ENCODE measurements at places on chromosomes 13 and 19. TPM values are rescaled to one million over a fixed set of nuclear protein-coding genes. Genes with fewer than 3 reads are reported as not detected.

DNA sequence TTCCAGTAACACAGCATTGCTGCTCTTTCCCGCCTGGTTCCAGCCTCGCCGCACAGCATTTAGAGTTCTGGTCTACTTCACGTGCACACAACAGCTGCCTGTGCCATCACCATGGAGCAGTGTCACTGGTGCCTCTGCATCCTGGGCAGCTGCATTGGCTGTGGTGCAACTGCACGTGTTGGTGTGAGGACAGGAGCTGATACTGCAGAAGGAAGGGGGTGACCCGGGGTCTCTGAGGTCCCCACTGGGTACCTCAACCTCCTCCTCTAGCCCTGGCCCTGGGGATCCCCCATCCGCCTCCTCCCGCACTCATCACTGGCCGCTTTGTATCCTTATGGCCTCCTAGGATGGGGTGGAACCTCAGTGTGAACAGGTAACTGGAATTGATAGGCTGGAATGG lies 112.5 kb downstream of the SOX1 start:
- DNase-seq: no peak

- no peak for DNase-seq
Observed at GRCh38 chr13:99870541-99870940, 101.0 kb downstream of the ZIC5 start.

DNA sequence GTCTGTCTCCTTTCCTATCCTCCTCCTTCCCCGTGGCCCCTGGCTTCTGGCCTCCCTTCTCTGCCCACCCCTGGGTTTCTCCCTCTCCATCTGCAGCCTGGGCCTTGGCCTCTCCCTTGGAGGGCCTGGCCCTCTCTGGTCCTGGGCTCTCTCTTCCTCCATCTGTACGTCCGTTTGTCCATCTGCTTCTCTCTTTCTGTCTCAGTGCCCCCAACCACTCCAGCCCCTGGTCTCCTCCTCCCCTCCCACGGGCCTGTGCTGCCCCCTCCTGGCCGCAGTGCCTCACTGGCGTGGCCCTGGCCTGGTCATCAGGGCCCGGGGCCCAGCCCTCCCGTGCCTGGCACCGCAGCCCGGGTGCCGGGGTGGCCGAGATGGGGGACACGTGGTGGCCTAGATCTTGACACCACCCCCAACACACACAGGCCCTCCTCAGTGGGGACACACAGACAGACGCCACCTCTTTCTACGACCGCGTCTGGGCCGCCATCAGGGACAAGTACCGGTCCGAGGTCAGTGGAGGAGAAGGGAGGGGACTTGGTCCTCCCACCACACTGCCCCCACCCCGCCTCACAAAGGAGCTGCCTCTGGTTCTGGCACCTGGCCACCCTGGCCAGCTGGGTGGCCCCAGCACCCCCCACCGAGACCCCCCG lies 11.3 kb downstream of the PRKCSH start:
- peak; percentile 38 for DNase-seq

GRCh38 chr13:110318920-110319319 lies 11.8 kb downstream of the COL4A2 start:
- DNase-seq: no peak

- DNase-seq: no peak
Observed at GRCh38 chr19:29003641-29004409, 209.1 kb downstream of the UQCRFS1 start.

DNA sequence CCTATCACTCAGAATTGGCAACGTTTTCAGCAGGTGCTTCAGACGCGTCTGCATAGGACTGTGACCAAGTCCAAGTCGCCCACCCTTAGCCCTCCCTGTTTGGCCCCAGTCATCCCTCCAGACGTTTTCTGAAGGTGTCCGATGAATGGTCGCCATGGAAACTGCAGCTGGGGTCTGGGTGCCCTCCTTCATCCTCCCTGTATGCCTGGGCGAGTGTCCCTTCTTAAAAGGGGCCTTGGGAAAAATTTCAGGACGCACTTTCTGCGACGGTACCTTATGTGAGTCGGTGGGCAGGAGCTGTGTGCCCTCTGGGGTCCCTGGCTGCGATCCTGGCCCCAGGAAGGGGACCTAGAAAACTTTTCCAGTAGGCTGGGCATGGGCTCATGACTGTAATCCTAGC lies 25.1 kb downstream of the MAN2B1 start:
- DNase-seq: no peak

DNA sequence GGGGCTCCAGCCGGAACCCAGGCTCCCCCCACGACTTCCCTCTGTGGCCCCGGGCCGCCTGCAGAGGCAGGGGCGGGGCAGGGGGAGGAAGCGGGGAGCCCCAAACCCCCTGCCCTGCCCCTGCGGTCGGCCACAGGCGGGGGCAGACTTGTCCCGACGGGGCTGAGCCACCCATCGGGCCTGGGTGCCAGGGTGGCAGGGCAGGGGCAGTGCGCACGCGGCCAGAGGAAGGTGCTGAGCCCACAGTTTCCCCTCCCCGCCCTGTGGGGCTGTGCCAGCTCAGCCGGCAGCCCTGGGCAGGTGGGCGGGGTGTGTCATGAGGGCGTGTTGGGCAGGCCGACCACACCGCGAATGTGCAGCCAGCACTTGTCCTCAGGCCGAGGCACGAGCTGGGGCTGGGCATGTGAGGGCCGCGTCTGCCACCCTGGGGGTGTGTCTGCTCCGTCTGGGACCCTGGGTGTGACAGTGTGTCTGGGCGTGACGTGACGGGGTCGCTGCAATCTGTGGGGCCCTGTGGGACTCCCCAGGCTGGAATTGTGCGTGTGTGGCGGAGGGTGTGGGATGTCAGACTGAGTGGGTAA lies 17.7 kb downstream of the CCDC97 start:
- peak; percentile 74 for DNase-seq

DNA sequence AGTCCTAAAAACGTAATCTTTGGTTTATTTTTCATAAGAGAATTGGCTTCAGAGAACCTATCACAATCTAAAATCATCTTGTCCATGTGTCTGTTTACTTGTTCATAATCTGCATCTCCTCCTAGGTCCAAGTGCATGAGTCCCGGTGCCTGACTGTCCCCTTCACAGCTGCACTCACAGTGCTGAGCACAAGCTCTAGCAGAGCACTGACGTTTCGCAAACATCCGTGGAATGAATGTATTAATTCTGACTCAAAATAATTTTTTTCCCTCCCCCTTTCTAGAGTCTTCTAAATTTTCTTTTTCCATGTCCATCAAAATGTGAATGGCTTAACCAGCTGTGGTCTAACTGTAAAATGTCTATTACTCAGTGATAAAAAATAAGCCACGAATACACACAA lies 245.5 kb upstream of the TSHZ3 start:
- no peak for DNase-seq

Gene DAND5
- total RNA-seq: 0.26 TPM

Gene NALCN
- total RNA-seq: 21.6 TPM

Gene FXYD7
- not detected for total RNA-seq

Data from dermis microvascular lymphatic vessel endothelial cell (primary cell).